ENCODE measurements at places on chromosomes 3 and 15.
A peak's percentile ranks its signal among the peaks of the same experiment; 100 is the strongest.

- H3K27me3 ChIP-seq: no peaks in the 10 kb centered on the region
- H3K4me3 ChIP-seq: no peak overlapping the region
- peaks cover 15% of the 10 kb centered on the region for H3K36me3 ChIP-seq
- no peak overlapping the region for H3K27ac ChIP-seq
- DNase-seq: no peak
Measured at GRCh38 chr3:52703341-52703740, 2.2 kb downstream of the GLT8D1 start.

- H3K4me1 ChIP-seq: no peaks in the 10 kb centered on the region
- no peaks in the 10 kb centered on the region for H3K36me3 ChIP-seq
- H3K27me3 ChIP-seq: peaks cover 6% of the 10 kb centered on the region
- no peak overlapping the region for H3K27ac ChIP-seq
- no peak overlapping the region for H3K4me3 ChIP-seq
Measured at GRCh38 chr3:171789759-171790505, 20.4 kb downstream of the PLD1 start.

DNA sequence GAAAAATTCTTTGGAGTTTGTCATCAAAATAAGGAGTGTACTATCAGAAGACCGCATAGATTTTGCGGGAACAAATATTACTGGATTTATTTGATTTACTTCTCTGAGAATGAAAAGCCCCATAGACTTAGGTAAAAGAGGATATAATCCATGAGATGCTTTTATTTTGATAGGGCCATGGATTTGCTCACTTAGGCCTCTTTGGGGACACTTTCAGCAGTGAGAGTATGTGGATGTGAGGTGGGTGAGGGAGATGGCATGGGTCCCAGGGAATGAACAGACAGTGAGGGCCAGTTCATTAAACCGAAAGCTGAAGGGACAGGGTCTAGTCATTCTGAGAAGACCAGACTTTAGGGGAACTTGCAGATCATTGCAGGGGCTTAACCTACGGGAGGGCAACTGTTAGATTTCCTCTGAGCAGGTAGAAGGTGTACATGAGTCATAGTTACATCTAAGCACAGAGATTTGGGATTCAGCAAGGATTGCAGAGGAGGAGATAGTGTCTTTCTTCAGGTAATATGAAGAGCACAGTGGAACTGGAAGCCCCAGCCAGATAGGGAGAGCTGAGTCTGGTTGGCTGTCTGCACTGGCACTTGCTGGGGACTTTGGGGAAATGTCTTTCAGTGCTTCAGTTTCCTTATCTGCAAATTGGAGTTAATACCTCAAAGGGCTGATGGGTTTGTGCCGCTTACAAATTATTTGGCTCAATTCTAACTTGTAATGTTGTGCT lies 30.8 kb downstream of the SH3GL3 start:
- no peak overlapping the region for H3K27ac ChIP-seq
- no peaks in the 10 kb centered on the region for H3K4me1 ChIP-seq
- DNase-seq: no peak
- no peaks in the 10 kb centered on the region for H3K36me3 ChIP-seq
- no peak overlapping the region for H3K4me3 ChIP-seq

DNA sequence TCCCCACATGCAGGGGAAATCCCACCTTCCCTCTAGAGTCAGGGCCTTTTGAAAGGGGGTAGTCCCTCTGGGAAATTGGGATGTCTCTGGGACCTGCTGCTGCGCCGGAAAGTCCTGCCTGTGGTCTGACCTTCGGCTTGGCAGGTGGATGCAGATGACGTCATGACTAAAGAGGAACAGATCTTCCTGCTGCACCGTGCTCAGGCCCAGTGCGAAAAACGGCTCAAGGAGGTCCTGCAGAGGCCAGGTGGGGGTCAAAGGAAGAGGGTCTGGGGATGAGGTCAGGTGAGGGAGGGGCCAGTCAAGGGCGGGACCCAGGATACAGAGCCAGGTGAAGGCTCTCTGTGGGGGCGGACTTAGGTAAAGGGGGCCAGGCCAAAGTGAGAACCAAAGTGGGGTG lies 16.2 kb downstream of the PTH1R start:
- no peak overlapping the region for H3K4me3 ChIP-seq
- peaks cover 24% of the 10 kb centered on the region for H3K27me3 ChIP-seq
- no peak overlapping the region for H3K27ac ChIP-seq
- peaks cover 11% of the 10 kb centered on the region for H3K4me1 ChIP-seq
- no peaks in the 10 kb centered on the region for H3K36me3 ChIP-seq

DNA sequence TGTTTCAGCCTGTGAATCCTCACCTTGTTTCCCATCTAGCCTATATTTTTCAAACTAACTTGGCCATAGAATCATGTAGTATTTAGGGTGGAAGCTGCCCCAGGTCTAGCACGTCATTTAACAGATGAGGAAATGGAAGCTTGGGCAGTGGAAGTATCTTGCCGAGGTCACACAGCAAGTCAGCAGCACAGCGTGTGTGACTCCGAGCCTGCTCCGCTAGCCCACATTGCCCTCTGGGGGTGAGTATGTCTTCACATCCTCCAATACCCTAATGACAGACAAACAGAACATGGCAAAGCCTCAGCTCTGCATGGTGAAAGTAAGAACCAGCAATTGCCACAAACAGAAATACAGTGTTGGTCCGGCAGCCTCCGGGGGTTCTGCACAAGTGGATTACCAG lies 2.2 kb upstream of the CCR5 start:
- no peaks in the 10 kb centered on the region for H3K27me3 ChIP-seq
- H3K4me3 ChIP-seq: no peak overlapping the region
- peaks cover 56% of the 10 kb centered on the region for H3K4me1 ChIP-seq
- peak; percentile 53 for DNase-seq
- H3K27ac ChIP-seq: peak overlapping the region; percentile 5

- no peaks in the 10 kb centered on the region for H3K4me1 ChIP-seq
- no peak overlapping the region for H3K27ac ChIP-seq
- no peak overlapping the region for H3K4me3 ChIP-seq
- no peak for DNase-seq
- H3K27me3 ChIP-seq: peaks cover 4% of the 10 kb centered on the region
- no peaks in the 10 kb centered on the region for H3K36me3 ChIP-seq
Measured at GRCh38 chr3:171116824-171117395, 90.4 kb upstream of the SLC2A2 start.

- no peaks in the 10 kb centered on the region for H3K27me3 ChIP-seq
- no peak overlapping the region for H3K4me3 ChIP-seq
- no peak overlapping the region for H3K27ac ChIP-seq
Measured at GRCh38 chr3:135809021-135809634, 156.4 kb upstream of the PPP2R3A start.

- H3K4me3 ChIP-seq: no peak overlapping the region
- no peaks in the 10 kb centered on the region for H3K4me1 ChIP-seq
- DNase-seq: no peak
Measured at GRCh38 chr15:31615643-31616415, 289.2 kb downstream of the KLF13 start.

DNA sequence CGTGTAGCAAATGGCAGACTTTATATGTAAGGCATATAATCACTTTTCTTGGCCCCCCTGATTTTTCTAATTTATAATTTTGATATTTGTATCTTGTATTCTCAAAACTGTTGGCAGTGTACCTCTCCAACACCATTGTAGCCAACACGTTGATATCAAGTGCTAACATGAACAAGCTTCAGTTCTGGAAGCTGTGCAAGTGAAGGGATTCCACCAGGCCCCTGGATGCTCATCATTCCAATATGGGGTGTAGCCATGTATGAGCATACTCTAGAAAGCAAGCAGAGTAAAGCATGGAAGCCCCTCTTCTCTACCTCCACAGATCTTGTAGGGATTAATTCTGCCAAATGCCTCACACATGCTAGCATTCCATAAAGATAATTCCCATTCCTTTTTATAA lies 211.3 kb downstream of the MYRIP start:
- H3K4me1 ChIP-seq: no peaks in the 10 kb centered on the region
- no peaks in the 10 kb centered on the region for H3K36me3 ChIP-seq

- H3K27ac ChIP-seq: no peak overlapping the region
- H3K27me3 ChIP-seq: no peaks in the 10 kb centered on the region
- no peak overlapping the region for H3K4me3 ChIP-seq
- no peaks in the 10 kb centered on the region for H3K36me3 ChIP-seq
Measured at GRCh38 chr3:176919836-176920765, 277.2 kb downstream of the TBL1XR1 start.
